ENCODE measurements at places on chromosomes 7 and 10.

GRCh38 chr7:117014673-117015133, 61.4 kb downstream of the ST7 start:
- no peak for DNase-seq

- no peak for DNase-seq
Measured at GRCh38 chr7:74262639-74263398, 8.6 kb upstream of the RFC2 start.

DNA sequence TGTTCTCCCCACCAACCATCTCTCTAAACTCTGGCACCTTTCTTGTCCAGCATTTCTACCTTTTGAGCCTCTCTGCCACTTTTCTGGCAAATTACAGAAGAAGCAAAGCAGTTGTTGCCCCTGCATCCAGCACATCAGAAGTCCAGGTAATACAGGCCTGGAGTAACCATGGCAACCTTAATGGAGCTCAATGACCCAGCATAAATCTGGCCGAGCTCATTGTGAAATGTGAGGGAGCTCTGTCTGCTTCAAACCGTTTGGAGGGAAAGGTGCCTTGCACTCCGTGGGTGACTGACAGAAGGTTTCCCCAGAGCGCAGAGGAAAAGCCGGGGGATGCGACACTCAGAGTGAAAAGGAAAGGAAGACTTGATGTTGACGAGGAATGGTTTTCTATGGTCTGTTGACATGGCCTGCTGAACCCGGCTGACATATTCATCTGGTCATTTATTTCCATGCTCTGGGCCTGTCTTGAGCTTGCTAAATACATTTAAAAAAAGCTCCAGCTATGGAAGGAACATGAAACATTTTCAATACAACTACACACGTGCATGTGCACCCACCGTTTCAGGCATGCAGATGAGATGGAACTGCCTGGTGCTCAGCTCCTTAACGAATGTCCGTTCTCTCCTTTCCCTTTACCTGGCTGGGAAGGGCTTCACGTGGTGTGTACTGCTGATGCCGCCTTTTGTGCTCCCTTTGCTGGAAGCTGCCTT, 74.9 kb downstream of the ADRA2A start:
- DNase-seq: no peak

- no peak for DNase-seq
Measured at GRCh38 chr10:133143546-133143945, 16.5 kb upstream of the KNDC1 start.

Data from HuH-7.5 (cell line).